Vagina (tissue), 2 donors: ENCODE measurements at places on chromosomes 5 and 9. TPM values are rescaled to one million over a fixed set of nuclear protein-coding genes. Genes with fewer than 3 reads are reported as not detected.

- no peak for DNase-seq
Measured at GRCh38 chr5:84362061-84362720, 22.5 kb downstream of the EDIL3 start.

LMNB1 gene
- total RNA-seq: 20.9 TPM

DNA sequence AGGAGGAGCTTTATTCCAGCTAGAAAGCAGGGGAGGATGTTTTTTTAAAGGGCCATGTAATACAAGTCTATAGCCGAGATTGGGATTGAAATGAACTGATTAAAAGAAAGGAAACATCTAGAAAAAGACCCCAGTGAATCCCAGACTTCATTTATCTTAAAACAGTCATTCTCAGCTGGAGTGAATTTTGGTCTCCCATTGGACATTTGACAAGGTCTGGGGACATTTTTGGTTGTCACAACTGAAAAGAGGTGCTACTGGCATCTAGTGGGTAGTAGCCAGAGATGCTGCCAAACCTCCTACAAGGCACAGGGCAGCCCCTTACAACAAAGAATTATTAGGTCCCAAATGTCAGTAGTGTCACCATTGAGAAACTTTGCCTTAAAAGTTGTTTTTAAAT is 16.3 kb upstream of the SPINK4 start:
- DNase-seq: no peak

DNA sequence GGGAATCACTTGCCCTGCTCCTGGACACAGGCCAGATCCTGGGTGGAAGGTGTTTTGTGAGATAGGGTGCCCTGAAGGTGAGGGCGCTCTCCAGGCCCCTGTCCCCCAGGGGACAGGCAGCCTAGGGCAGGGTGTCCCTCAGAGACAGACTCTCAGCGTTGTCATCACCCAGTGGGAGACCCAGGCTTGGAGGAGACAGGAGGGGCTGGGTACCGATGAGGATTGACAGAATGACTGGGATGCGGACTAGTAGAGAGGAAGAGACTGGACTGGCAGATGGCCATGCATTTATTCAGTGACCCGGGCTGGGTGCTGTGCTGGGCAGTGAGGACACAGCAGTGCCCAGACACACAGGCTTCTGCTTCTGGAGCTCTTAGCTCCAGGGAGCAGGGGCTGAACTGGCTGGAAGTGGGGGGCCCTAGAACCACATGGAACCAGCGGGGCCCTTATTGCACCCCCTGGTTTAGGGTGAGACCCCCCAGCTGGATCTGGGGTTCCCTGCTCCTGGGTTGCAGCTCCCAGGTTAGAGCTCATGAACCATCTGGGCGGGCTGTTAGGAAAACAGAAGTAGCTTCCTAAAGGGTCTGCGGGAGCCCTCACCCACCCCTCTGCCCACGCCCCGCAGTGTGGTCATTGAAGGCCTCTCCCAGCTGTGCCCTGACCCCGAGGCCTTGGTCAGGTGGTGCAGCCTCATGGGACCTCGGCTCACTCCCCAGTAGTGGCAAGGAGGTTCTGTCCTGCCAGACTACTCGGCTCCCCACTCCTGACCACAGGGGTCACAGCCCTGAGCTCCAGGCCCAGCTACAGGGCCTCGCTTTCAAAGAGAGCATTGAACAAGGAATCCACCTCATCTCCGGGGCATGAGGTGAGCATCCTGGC is 116.7 kb upstream of the LMX1B start:
- no peak for DNase-seq

CDO1 gene
- 16.0 TPM for total RNA-seq

GRCh38 chr9:130576176-130576575 is 3.2 kb upstream of the FUBP3 start:
- no peak for DNase-seq

DNA sequence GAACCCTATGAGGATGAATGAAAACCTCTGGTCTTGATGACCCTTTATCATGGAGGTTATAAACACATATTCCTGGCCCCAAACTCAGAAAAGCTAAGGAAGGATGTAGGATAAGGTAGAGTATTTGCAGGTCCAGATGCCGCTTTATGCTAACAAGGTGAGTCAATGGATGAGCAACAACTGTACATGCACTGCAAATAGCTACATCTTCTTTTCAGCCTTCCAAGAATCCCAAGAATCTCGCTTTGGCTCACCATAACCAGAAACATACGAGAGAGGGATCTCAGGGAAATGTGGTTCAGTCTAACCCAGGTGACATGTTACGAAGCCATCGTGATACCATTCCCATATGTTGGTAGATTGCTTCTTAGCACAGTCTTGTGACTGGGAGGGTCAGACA is 152.3 kb upstream of the ANKH start:
- no peak for DNase-seq

- no peak for DNase-seq
Measured at GRCh38 chr5:50646591-50646990, 19.8 kb upstream of the PARP8 start.

DNA sequence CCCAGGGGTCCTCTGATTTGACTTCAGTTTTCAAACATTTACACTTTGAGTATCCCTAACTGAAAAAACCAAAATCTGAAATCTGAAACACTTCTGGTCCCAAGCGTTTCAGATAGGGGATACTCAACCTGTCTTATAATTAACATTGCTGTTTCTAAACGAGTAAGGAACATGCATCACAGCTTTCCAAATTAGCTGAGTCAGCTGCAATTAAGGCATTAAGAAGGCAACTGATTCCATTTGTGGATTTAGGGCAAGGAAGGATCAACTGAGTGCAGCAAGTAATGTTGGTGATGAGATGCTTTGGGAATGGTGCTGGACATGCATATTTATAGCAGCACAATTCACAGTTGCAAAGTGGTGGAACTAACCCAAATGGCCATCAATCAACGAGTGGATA is 168.6 kb downstream of the ACER2 start:
- DNase-seq: no peak

GRCh38 chr5:135033901-135034235 is at the start of gene PITX1:
Gene PITX1, minus strand, starts transcription at chr5:135034228. Its CDS starts 347 bp downstream, at chr5:135033881.
- DNase-seq: no peak

DNA sequence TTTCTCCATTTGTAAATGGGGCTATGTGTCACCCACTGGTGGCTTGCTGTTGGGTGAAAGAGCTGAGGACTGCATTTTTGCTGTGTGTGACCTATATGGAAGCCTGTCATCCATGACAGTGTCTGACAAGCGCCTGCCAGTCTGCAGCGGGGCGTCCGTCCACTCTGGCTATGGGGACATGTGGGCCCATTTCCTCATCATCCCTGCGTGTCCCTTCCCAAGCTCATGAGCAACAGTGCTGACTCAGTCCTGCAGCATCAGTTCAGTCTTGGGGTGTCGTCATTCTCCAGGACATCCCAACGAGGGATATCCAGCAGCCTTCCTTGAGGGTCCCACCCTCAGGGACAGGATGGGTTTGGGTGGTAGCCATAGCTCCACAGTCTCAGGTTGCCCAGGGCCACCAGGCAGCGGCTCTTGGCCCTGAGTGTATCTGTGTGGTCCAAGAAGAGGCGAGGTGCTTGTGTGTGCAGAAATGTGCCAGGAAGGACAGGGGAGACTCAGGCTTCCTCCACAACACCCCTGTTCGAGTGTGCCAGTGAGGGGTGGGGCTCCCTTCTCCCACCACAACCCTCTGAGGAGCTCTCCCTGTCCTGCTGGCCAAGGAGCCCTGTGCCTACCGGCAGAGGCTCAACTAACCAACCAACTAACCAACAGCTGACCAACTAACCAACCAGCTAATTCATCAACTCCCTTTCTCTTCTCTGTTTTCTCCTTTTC is 2.1 kb downstream of the FGD3 start:
- no peak for DNase-seq

DNA sequence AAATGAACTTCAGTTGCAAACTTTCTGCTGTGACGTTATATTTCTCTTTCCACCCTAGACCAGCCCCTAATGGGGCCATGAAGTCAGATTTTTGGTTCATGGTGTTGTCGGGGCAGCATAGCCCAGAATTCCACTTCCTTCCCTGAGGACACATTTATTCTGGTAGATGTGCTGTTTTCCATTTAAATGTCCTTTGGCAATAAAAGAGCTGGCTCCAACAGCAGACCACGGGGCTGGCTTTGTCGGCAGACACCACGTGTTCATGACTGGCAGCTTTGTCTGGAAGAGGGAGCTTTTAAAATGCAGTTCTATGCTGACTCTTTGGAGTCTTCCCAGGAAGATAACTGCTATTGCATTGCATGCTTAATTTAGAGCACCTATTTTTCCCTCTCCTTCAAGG is 17.6 kb upstream of the LCP2 start:
- peak; percentile 98 for DNase-seq

- no peak for DNase-seq
Measured at GRCh38 chr5:43274435-43275114, 38.6 kb downstream of the HMGCS1 start.

- no peak for DNase-seq
Measured at GRCh38 chr9:89160806-89161205, 17.8 kb downstream of the SHC3 start.

GRCh38 chr5:36150676-36151433 is 832 bp downstream of the LMBRD2 start:
- no peak for DNase-seq

- DNase-seq: no peak
Measured at GRCh38 chr5:73296772-73297171, 123.8 kb downstream of the TMEM174 start.

- DNase-seq: no peak
Measured at GRCh38 chr5:14695152-14695551, 30.6 kb downstream of the OTULIN start.

DNA sequence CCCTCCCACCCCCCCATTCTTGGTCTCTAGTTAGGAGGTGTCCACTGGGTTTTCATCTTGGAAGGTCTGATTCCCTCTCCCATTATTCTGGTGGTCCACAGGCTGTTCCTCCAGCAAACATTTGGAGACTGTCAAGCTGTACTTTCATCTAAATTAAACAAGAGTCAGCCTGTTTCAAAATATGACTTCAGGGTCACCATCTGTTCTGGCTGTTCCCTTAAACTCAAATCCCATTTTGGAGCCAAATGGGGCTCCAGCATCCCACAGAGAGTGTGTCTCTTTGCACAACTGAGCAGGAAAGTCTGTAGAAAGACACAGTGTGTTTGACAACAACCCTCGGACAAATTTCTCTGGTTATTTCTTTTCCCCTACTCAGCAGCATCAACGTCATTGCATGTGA is 20.5 kb downstream of the COL15A1 start:
- no peak for DNase-seq

DNA sequence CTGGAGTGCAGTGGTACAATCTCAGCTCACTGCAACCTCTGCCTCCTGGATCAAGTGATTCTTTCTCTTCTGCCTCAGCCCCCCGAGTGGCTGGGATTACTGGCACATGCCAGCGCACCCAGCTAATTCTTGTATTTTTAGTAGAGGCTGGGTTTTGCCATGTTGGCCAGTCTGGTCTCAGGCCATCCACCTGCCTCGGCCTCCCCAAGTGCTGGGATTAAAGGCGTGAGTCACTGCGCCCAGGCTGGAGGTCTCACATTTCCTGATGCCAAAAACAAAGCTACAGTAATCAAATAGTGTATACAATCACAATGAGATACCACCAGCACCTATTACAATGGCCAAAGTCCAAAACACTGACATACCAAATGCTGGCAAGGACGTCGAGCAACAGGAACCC is 51.1 kb downstream of the TTLL11 start:
- no peak for DNase-seq

- DNase-seq: no peak
Measured at GRCh38 chr5:2430606-2431005, 320.9 kb downstream of the IRX2 start.

GAS1 gene
- 163 TPM for total RNA-seq

DNA sequence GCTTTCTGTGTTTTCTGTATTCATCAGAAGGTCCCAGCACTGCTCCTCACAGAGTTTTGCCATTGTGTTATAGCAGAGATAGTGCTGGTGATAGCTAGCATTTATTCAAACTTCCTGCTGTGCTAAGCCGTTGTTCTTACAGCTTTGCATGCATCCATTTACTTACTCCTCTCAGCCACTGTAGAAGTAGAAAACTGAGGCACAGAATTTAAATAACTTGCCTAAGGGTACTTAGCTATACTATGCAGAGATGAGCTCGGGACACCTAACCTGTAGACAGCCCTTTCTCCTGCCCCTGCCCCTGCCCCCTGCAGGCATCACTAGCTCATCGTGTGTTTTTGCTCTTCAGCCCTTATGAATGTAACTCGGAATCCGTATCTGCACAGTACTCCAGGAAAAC is 227.6 kb downstream of the SAXO1 start:
- no peak for DNase-seq

DNA sequence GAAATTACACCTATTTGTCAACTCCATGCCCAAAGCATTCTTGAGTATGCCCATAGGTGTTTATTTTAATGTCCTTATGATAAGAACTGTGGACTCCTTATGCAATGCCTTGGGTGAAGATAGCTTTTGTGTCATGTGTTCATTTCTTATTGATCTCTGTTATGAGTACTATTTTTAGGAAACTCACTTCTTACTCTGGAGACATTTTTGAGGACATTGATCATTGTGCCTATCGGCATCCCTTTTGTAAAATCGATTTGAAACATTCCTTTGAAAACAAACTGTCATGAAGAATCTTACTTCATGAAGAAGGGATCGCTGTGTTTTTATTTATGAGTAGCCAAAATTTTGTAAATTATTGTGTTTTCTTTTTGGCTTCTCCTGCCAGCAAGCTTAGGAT is 257.3 kb downstream of the NTRK2 start:
- DNase-seq: no peak

- no peak for DNase-seq
Measured at GRCh38 chr9:113580041-113580953, 116.8 kb downstream of the RGS3 start.

FXN gene
- total RNA-seq: 11.8 TPM

NR5A1 gene
- 1.2 TPM for total RNA-seq

DNA sequence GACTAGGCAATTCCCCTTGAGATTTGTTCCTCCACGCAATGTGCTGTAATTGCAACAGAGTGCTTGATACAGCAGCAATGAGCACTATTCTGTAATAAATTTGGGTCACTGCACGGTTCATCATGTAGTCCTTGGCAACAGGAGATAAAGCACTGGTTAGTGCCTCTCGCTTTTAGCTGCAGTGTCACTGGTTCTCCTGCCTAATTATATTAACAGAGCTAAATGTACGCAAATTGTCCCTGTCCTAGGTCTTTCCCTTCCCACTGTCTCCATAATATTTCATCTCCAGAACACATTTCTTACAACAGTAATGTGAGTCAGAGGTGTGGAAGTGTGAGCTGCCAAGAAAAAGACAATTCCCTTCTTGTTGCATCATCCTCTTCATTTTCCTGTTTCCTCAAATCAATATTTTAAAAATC is 553.1 kb downstream of the ZNF608 start:
- no peak for DNase-seq

SPINK5 gene
- total RNA-seq: 235 TPM

DNA sequence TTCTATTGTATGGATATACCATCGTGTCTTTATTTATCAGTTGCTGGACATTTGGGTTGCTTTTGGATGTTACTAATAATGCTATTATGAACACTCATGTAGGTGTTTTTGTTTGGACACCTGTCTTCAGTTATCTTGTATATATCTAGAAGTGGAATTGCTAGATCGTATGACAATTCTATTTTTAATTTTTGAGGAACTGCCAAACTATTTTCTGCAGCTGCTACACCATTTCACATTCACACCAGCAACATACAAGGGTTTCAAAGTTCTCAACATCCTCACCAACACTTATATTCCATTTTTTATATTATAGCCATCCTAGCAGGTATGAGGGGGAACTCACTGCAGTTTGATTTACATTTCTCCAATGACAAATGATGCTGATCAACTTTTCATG is 324.6 kb downstream of the CAAP1 start:
- no peak for DNase-seq
